ENCODE measurements at places on chromosomes 12 and 14. TPM values are rescaled to one million over a fixed set of nuclear protein-coding genes. Genes with fewer than 3 reads are reported as not detected.

The GDF3 gene
- not detected for polyA plus RNA-seq

DNA sequence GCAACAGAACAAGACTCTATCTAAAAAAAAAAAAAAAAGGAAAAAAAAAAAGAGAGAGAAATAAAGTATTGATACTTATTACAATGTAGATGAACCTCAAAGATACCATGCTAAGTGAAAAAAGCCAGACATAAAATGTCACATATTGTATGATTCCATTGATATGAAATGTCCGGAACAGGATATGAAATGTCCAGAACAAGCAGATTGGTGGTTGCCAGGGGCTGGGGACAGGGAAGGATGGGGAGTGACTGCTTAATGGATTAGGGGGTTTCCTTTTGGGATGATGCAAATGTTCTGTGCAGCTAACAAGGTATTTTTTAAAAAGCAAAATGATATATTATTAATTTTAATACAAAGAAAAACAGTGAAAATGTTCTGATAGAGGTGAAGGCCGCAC is 5.0 kb downstream of the HVCN1 start:
- no peak for DNase-seq

GRCh38 chr12:109173443-109174240 is 57.3 kb downstream of the ACACB start:
- no peak for DNase-seq

GRCh38 chr12:53159195-53159839 is 21.2 kb upstream of the ZNF740 start:
- DNase-seq, result peak; percentile 69

- no peak for DNase-seq
These were observed 48.4 kb downstream of the ESRRB start for GRCh38 chr14:76424359-76424758.

DNA sequence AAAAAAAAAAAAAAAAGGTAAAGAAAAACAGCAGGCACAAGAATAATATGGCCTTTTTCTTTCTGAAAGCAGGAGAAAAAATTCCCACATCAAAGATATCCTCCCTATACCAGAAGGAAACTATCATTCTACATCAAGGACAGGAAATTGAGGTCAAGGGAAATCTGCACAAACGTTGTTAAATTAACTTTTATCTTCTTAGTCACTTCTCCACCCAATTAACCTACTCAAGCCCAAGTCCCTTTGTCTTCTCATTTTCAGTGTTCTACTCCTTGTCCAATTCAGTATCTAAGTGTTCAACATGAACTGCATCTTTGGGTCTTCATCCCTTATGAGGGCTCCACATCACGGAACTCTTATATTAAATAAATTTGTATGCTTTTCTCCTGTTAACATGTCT is 15.7 kb downstream of the NDUFA12 start:
- no peak for DNase-seq

The MANSC1 gene
- polyA plus RNA-seq, result 10.3 TPM

GRCh38 chr12:79250960-79251755 is 386.6 kb downstream of the SYT1 start:
- DNase-seq, result no peak

- no peak for DNase-seq
These were observed 53.3 kb upstream of the ETV6 start for GRCh38 chr12:11596141-11596540.

- no peak for DNase-seq
These were observed 19.7 kb upstream of the BEGAIN start for GRCh38 chr14:100606687-100607610.

DNA sequence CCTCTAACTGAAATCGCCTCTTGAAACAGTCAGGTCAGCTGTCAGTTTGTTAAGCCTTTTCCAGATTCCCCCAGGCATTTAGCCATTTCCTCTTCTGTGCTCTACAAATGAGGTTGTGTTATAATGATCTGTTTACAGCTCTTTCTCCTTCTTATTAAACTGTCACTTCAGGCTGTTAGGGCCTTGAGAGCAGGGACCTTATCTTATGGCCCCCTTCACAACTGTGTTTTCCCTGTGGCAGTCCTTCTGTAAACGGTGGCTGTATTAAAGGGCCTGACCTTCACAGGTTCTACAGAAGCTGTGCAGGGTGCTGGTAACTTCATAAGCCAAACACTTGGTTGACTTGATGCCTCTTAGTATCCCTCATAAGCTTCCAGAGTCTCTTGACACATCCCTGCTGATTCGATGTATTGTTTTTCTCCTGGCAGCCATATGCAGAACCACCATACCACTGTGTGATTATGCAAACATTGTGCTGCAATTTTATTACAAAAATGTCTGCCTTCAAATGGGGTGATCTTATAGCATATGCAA is 104.7 kb downstream of the PLEKHA5 start:
- no peak for DNase-seq

DNA sequence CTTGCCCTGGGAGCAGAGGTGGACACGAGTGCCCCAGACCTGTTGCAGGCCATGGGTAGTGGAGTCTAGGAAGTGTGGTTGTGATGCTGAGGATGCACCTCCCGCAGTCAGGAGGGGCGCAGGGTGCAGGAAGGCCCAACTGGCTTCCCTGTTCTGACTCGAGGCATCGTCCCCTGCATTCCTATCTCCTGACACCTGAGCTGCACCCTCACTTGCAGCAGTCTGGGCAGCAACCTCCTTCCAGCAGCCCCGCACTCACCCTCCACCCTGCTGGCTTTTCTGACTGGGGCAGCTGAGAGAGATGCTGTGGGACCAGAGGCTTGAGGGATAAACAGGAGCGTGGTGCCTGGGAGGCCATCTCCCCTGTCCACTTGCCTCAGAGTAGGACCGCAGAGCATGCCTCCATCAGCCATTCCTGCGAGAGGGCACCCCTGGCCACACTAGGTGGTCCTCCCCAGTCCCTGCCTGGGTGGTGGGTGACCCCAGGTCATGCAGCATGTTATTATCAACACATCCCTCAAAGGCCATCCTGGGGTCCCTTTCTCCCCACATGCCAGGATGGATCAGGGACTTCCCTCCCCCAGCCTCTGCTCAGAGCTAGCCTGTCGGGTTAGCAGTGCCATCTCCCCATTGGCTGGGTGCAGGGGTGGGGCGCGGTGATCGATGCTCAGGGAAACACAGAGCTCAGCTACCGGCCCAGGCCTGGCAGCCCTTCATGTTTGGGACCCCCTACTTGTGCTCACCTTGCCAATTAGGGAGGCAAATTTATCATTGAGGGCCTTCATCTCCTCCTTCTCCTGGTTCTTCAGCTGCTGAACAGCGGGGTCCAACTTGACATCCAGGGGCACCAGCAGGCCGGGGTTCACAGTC is 719 bp downstream of the KRT80 start:
- no peak for DNase-seq

The CLEC2B gene
- 1.7 TPM for polyA plus RNA-seq

The LBHD2 gene
- not detected for polyA plus RNA-seq

- DNase-seq, result no peak
These were observed 629.5 kb downstream of the TRHDE start for GRCh38 chr12:72901685-72902084.

The NOXRED1 gene
- polyA plus RNA-seq, result 0.48 TPM

The KRT83 gene
- polyA plus RNA-seq, result not detected

GRCh38 chr12:97336900-97337751 is 125.5 kb upstream of the RMST start:
- DNase-seq, result no peak

The LRP1-AS gene
- polyA plus RNA-seq, result 0.45 TPM

GRCh38 chr12:32532951-32533350 is 133.6 kb downstream of the FGD4 start:
- no peak for DNase-seq

The TEX52 gene
- 0.79 TPM for polyA plus RNA-seq

The NOVA1 gene
- polyA plus RNA-seq, result 12.9 TPM

- no peak for DNase-seq
These were observed 100.0 kb downstream of the PRKCH start for GRCh38 chr14:61421212-61421923.

DNA sequence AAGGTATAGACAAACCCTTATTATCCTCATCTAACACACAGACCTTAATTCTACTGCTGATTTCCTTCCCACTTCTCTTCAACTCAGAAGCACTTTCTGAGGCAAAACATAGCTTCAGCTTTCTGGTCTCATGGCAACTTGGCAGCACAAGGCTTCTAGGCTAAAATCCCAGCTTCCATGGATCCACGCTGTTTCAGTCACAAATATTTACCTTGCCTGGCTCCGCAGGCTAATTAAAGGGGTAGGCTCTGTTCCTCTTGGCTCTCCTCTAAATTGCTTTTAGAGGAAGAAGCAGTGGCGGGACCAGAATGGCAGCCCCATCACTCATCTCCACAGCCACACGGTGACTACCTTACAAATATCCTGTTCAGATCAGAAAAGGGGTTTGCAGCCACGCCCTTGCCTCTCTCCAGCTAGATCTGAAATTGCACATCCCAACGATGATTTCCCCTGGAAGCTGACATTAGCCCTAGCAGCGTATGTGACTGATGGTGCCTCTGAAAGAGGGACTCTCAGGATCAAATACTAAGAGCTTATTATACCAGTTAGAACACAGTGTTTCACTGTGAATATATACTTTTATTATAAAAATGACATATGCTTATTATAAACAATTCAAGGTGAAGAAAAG is 221.5 kb upstream of the NUDT4 start:
- no peak for DNase-seq

The HOXC10 gene
- polyA plus RNA-seq, result 57.9 TPM
